ENCODE measurements at places on chromosomes 2 and 18.

- no peak for DNase-seq
Observed at GRCh38 chr18:65592435-65592834, 158.4 kb upstream of the CDH7 start.

GRCh38 chr2:8604262-8604661 lies 77.6 kb upstream of the ID2 start:
- no peak for DNase-seq

GRCh38 chr2:236167297-236168109 lies 683 bp downstream of the GBX2 start:
- no peak for DNase-seq

- DNase-seq = no peak
Observed at GRCh38 chr2:225740086-225740485, 340.6 kb downstream of the NYAP2 start.

GRCh38 chr18:6107794-6108193 lies 212.5 kb upstream of the TMEM200C start:
- no peak for DNase-seq

- no peak for DNase-seq
Observed at GRCh38 chr2:109330056-109330455, 201.1 kb downstream of the SH3RF3 start.

DNA sequence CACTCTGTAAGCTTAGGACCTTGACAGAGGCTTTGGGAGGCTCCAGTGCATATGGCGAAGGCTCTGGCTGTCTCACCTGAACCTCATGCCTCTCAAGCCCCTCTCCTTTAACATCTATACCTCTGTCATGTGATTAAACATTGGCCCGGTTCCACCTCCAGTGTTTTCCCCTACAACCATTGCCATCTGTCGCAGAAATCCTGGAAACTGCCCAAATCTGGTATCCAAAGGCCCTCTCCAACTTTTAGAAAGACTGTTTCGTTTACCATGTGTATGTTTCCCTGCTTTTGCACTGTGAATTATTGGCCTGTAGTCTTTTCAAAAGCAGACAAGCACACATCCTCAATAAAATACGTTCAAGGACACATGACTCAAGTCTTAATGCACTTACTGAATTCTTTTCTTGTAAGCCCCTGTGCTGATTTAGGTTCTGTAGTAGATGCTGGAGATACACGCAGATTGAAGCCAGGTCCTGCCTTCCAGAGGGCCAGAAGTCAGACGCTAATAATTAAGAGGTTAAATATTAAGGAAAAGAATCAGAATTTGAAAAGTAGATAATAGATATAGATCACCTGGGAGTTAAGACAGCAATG lies 386.4 kb upstream of the SLC14A2 start:
- no peak for DNase-seq

DNA sequence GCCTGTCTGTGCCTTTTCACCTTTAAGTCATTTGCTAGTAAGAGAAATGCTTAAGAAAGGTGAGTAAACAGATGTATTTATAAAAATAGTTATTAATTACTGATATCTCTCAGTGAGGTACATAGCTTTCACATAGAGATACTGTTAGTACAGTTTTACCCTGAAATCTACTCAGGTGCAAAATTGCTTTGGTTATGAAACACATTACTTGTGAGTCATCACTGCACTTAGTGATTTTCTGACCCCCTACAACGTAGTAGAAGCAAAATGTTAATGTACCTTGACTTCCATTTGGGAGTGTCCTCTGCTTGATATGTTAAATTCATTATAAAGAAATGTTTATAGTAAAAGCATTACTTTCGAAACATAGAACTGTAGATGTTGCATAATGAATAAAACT lies 6.5 kb downstream of the GLS start:
- no peak for DNase-seq

DNA sequence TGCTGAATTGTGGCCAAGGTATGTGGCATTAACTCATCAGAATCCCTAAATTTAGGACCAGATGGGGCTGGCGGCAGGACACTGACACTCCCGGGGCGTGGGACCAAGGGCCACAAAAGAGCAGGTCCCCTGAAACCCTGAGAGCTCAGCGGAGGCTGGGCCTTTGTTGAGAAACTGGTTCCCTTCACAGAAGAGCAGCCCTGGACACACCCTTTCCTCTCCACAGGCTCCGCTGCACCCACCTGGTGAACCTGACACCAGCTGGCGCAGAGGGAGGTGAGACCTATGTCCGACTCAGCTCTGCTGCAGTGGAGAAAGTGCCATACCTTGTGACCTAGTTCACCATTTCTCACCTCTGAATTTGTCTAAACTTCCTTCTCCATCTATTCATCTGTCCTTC lies 119.5 kb downstream of the RTP5 start:
- DNase-seq = no peak

DNA sequence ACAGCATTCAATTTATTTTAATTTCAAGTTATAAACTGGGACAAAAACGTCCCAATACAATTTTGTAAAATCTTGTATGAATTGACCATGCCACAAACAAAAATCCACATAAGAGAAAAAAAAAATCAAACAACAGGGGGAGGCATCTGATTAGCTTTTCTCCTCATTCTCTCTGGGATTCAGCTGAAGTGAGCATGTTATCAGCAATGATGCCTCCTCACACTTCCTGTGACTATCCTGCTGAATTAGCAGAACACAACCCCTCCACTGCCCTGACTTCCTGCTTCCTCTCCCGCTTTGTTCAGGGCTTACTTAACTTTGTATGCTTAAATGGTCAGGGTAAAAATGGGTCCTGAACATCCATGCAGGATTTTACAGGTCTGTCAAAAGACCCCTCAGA lies 132.2 kb upstream of the ITGB6 start:
- DNase-seq = peak; percentile 47

DNA sequence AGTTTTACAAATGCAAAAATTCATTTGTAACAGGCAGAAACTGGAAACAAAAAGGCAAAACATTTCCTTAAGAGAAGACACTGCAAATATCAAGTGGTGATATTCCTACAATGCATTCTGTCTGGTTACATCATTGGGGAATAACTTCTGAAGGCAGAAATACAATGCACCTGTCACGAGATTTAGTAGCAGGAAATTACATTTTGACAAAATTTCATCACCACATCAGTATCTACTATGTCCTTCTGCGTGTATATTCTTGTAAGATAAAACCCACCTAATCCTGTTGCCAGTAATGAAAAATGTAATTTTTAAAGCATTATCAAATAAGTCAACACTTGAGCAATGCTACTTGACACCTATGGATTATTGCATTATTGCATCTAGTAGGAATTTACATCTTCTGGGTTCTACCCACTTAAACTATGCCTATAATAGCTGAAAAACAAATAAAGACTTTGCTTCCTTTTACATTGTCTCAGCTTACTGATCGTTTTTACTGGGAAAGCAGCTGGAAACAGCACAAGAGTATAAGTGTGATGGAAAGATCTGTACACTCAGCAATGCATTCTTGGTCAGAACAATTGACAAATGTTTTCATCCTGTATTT lies 59.5 kb downstream of the IRS1 start:
- no peak for DNase-seq

DNA sequence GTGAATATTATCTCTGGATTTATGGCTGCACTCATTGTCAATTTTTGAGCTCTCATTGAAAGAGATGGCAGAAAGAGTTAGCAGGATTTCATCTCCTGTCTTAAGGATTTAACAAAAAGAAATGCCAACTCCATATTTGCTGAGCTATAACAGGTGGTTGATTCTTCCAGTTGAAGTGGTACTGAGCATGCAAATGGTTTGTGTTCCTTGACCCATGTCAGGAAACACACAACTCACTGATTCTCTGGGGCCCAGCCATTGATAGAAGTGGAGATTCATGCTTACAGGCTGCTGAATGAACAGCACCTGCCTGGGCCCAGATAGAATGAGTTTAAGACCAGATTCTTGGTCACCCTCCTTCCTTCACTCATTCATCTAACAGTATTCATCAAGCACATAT lies 128.8 kb downstream of the CERS6 start:
- no peak for DNase-seq

Measured in AML-193 (cell line).